SJSA1 (cell line): ENCODE measurements at places on chromosomes 1 and 21. TPM values are rescaled to one million over a fixed set of nuclear protein-coding genes. Genes with fewer than 3 reads are reported as not detected.

- no peak for DNase-seq
These were observed 17.6 kb upstream of the KCNC4 start for GRCh38 chr1:110192541-110192940.

The ETV3L gene
- not detected in 2 replicates for total RNA-seq

GRCh38 chr1:19353596-19353995, 41.5 kb downstream of the SLC66A1 start:
- no peak for DNase-seq

- DNase-seq: no peak
These were observed 73.4 kb downstream of the DTL start for GRCh38 chr1:212108981-212109380.

The ERG gene
- total RNA-seq: 0.89 TPM in 1 of 2 replicates, not detected in the other

- no peak for DNase-seq
These were observed 118.7 kb downstream of the ZNF281 start for GRCh38 chr1:200291106-200291505.

DNA sequence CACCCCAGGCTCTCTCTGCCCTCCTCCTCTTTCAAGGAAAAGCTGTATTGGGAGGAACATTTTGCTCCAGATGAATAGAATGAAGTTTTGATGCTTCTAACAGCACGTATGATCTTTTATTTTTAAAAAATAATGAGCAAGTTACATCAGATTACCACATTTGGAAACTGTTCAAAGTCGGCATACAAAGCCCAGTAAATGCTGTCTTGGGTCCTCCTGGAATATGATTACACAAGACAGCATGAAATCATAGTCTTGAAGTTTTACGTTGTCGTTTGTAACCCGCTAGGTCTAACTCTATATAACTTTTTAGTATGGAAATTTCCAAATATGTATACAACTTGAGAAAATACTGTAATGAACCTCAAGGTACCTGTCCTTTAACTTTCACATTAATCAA, 385.6 kb downstream of the HLX start:
- no peak for DNase-seq

DNA sequence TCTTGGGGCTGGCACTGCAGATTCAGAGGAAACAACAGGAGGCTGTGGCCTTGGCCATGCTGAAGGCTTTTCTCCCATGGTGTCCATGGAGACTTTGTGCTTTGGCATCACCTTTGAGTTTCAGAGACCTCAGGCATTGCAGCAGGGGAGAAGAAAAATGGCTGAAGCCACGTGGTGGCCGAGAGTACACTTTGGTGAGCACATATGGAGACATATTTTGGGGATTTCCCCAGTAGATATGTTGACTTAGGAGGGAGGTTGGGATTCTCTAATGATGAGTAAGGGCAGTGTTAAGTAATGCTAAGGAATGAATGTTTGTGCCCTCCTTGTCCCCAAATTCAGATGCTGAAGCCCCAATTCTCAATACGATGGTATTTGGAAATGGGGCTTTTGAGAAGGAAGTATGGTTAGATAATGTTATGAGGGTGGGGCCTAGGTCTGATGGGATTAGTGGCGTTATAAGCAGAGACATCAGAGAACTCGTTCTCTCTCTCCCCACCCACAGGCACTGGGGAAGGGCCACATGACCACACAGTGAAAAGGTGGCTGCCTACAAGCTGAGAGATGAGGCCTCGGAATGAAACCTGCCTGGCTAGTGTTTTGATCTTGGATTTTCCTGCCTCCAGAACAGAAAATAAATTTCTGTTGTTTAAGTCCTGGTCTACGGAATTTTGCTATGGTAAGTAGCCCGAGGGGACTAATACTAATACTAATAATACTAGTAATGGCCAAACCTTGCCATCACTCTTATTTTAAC, 98.6 kb downstream of the TBX19 start:
- no peak for DNase-seq

GRCh38 chr1:164950541-164950986, 391.6 kb downstream of the PBX1 start:
- no peak for DNase-seq
